Right renal pelvis (tissue), 4 donors: ENCODE measurements at places on chromosomes 4 and X.

GRCh38 chr4:47606482-47606881 lies 121.4 kb downstream of the ATP10D start:
- DNase-seq: no peak

- DNase-seq: no peak
Observed at GRCh38 chr4:122083351-122083750, 68.8 kb upstream of the BLTP1 start.

DNA sequence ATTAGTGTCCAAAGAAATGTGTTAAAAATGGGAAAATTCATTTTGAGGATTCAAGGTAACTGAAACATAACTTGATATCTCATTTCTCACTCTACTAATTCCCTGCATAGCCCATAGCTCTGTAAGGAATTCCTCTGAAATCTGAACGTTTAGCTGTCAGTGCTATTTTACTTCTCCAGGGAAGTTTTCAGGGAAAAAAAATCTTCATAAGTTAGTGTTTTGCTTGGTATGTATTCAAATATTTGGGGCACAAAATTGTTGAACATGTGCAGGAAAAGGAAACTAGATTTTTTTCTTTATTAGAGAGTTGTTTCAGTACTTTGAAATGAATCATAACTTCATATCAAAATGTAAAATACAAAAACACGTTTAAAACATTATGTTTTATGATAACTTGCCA lies 891.4 kb downstream of the CENPC start:
- DNase-seq: no peak

- no peak for DNase-seq
Observed at GRCh38 chrX:45758319-45758718, 557.6 kb upstream of the DIPK2B start.

DNA sequence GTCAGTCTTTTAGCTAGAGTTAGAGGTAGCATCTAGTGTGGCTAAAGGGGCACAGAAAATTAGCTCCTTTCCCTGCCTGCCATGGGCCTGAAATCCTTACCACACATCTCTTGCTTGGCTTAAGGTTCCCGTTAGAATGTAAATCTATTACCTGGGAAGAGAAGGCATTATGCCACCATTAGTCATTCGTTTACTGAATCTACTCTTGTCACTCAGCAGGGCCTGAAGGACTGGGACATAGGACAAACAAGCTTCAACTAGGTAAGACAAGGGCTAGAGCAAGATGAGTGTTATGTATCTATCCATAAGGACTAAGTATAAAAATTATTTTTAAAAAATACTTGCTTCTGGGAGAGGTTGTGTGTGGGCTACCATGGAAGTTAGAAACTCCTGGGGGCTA lies 112.4 kb downstream of the CT47B1 start:
- no peak for DNase-seq

GRCh38 chr4:20890761-20891160 lies 190.5 kb downstream of the PACRGL start:
- DNase-seq: no peak
